NCI-H1092 treated with DMSO at 0.1 percent for 48 hours (cell line): ENCODE measurements at places on chromosomes 4 and X.

DNA sequence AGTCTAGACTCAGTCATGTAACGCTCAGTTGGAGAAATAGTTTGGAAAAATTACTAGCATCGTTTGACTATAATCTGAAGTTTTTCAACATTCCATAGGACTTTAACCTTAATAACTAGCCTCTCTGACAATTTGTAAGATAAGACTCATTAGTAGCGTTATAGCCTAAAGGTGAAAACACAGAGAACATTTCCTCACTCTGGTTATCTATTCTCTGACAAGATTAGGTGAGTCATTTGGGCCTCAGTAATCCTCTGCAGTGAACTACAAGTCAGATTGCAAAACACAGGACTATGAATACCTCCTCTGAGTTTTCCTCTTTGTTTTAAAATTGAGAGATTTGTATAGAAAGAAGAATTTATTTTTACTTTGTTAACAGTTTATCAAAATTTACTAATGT, 31.8 kb upstream of the PDLIM5 start:
- no peak for DNase-seq

DNA sequence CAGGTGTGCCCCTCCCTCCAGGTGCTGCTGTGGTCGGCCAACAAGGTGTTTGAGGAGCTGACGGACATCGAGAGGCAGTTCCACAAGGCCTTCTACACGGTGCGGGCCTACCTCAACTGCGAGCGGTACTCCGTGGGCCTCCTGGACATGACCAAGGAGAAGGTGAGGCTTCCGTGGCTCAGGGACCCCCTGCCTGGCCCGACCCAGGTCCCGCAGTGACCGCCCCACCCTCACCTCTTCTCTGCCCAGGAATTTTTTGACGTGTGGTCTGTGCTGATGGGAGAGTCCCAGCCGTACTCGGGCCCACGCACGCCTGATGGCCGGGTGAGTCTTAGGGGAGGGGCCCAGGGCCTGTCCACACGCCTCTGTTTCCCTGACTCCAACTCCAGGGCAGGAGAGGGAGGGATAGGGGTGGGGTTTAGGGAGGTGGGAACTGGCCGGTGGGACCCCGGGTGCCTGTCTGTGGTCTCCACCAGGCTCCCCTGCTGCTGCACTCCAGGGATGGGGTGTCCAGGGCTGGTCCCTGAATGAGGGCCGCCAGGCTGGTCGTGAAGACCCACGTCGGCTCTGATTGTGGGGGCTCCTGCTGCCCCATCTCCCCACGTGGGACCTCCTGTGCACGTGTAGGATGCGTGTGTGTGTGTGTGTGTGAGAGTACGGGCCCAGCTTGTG, 20.1 kb downstream of the ATP5ME start:
- no peak for DNase-seq

- DNase-seq: no peak
Measured at GRCh38 chr4:141573678-141574077, 62.7 kb upstream of the IL15 start.

DNA sequence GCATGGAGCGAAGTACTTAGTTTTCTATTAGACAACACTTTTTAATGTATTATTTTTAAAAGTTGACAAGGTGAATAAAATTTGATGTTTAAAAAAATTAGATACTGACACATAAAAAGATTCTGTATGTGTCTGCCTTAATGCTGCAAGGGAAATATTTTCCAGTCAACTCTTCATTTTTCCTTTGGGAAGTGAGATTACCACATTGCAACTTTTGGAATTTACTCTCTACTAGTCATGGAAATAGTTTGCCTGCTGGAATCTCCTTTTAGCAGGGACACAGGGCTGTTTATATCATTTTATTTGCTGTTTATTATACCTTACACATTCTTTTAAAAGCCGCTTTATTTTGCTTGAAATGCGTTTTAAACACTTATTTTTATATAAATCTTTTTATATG, 135.1 kb downstream of the MID1 start:
- DNase-seq: no peak

DNA sequence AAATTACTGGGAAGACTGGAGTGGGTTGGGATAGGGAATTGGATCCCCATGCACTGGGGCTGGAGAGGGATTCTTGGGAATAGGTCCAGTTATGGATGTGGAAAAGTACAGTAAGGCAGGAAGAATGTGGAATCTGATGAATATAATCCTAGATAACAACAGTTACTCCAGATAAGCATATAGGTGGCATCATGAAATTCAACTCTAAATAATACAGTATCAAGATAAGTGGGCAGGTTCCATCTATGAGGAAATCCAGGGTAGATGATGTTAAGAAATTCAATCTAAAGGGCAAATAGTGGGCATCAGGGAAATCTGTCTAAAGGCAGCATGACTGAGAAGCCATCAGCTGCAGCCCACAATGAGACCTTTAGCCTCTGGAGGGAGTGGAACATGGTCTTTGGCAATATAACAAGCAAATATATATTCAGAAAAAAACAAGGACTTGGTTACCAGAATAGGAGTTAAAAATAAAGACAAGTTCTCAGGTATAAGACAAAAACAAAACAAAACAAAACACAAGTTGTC, 1.2 kb downstream of the DTHD1 start:
- DNase-seq: no peak

DNA sequence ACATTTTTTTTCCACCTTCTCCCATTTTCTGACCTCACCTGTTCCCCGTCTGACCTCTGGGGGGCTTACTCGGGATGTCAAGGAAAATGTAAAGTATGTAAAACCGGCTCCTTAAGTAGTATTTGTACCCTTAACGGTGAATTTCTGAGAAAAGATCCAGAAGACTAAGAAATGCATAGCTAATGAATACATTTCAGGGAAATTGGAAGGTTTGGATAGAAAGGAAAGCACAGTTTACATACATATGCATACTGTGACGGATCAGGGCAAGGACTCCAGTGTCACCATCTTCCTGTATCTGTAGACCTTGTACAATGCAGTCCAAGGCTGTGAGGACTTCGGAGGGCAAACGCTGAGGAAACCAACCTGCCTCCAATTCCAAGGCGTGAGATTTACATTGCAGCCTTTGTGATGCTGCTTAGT, 2185.9 kb upstream of the TENM3 start:
- peak; percentile 8 for DNase-seq

DNA sequence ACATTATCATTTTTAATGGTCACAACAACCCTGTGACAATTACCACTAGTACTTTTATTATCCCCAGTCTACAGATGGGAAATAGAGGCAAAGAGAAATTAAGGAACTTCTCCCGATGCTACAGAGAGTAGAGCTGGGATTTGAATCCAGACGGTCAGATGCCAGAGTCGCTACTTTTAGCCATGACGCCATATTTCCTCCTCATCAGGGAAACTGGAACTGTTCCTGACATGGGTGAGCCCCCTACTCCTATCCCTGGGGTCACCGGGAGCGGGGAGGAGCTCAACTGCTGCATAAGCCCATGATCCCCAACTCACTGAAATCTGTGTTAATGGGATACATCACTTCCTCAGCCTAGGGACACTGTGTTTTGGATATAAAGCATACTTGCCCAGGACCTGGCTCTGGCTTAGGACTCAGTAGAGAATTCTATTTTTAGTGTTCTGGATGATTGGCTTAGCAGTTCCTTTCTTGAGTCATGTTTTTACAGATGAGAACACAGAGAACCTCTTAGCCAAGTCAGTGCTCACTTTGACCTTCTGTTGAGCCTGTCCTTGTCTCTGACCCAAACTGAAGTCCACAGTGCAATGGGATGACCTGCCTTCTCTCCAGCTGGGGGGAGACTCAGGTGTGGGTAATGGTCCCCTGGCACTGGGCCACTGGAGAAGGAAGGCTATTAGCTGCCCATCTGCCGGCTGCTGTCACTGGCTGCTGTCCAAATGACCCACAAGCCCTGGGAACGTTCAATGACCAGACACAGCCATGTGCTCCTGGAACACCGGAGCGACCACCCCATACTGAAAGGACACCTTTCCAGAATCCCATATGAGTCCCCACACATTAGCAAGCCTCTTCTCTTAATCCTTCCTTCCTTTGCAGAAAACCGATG, 90.8 kb upstream of the SHISA3 start:
- DNase-seq: peak; percentile 33

DNA sequence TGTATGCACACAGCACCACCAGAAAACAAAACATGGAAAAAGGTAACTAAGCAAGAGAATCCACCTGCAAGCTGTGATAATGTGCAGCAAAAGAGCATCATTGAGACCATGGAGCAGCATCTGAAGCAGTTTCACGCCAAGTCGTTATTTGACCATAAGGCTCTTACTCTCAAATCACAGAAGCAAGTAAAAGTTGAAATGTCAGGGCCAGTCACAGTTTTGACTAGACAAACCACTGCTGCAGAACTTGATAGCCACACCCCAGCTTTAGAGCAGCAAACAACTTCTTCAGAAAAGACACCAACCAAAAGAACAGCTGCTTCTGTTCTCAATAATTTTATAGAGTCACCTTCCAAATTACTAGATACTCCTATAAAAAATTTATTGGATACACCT, 90.2 kb downstream of the TET2 start:
- no peak for DNase-seq
